Non-pigmented ciliary epithelial cell (primary cell): ENCODE measurements at places on chromosomes 11 and 22.

GRCh38 chr11:114787126-114787525, 108.8 kb downstream of the NXPE2 start:
- no peak for DNase-seq

- no peak for DNase-seq
Measured at GRCh38 chr22:19398652-19399051, 32.9 kb downstream of the HIRA start.

DNA sequence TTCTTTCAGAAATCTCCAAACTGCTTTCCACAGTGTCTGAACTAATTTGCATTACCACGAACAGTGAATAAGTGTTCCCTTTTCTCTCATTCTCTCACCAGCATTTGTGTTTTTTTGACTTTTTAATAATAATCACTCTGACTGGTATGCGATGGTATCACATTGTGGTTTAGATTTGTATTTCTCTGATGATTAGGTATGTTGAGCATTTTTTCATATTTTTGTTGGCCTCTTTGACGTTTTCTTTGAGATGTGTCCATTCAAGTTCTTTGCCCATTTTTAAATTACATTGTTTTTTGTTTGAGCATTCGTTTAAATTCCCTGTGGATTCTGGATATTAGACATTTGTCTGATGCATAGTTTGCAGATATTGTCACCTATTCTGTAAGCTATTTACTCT, 1639.6 kb upstream of the TENM4 start:
- DNase-seq = peak; percentile 6

- no peak for DNase-seq
Measured at GRCh38 chr11:94150704-94151685, 22.4 kb downstream of the PANX1 start.

- peak; percentile 26 for DNase-seq
Measured at GRCh38 chr11:61075891-61076290, 26.4 kb upstream of the CD5 start.

GRCh38 chr11:128477811-128478210, 109.5 kb downstream of the ETS1 start:
- no peak for DNase-seq

DNA sequence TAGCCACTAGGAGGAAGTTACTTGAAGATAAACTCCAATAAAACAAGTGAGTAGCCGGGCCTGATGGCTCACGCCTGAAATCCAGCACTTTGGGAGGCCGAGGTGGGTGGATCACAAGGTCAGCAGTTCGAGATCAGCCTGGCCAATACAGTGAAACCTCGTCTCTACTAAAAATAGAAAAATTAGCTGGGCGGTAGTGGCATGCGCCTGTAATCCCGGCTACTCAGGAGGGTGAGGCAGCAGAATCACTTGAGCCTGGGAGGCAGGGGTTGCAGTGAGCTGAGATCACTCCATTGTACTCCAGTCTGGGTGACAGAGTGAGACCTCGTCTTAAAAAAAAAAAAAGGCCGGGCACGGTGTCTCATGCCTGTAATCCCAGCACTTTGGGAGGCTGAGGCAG, 34.0 kb upstream of the CLPB start:
- DNase-seq = no peak

GRCh38 chr22:41642331-41643110, 21.4 kb downstream of the XRCC6 start:
- no peak for DNase-seq

DNA sequence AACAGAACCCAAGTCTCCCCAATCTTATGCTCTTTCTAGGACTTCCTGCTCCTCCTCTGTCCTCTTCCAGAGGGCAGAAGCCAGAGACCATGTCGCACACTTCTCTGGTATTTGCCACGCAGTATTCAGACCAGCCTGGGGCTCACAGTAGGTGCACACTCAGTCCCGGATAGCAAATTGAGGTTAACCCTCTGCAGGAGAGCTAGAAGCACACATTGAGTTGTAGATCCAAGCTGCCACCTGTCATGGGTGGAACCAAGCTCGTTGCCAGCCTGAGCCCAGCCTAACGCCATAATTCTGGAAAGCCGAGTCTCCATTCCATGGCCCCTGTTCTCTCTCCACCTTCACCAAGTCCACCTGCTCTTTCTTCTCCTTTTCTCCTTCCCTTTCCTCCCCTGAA, 562.1 kb downstream of the BUD13 start:
- DNase-seq = no peak

- DNase-seq = no peak
Measured at GRCh38 chr11:2094354-2095197, 44.6 kb downstream of the IGF2 start.

- no peak for DNase-seq
Measured at GRCh38 chr11:10476927-10477689, 22.0 kb downstream of the AMPD3 start.

GRCh38 chr11:105189581-105189980, 50.0 kb upstream of the CARD18 start:
- no peak for DNase-seq

DNA sequence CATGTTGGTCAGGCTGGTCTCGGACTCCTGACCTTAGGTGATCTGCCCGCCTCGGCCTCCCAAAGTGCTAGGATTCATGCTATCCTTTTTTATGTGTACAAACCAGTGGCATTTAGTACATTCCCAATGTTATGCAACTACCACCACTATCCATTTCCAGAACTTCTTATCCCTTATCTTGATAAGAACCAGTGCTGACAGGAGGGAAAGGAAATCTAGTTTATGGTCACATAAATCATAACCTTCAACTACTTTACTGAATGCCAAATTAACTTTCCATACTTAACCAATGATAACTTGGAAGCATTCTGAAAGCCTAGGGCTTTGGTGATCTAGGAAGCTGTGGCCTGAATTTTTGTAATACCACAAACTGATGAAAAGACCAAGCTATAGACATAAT, 170.4 kb downstream of the SWAP70 start:
- no peak for DNase-seq

- DNase-seq = no peak
Measured at GRCh38 chr11:6457581-6458320, 16.0 kb downstream of the TRIM3 start.

GRCh38 chr22:35315855-35316745, 16.4 kb downstream of the TOM1 start:
- no peak for DNase-seq

GRCh38 chr11:111299101-111300026, 1.0 kb downstream of the POU2AF3 start:
- DNase-seq = no peak

DNA sequence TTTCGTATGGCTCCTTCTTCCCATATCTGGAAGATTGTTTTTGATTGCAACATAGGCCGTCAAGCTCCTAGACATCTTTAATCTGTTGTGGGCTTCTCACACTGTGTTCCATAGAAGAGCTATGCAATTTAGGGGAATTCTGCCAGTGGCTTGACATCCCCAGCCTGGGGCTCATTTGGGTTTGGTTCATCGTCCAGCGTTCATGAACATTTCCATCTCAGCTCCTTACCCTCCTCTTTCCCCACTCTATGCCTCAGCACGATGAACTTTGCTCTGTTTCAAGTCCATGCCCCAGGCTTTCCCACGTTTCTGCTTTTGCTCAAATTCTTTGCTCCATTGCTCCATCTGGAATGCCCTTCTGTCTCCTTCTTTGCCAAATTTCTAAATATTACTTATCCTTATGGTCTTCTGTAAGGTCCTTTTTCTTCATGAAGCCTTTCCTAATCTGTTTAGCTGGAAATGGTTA, 26.1 kb upstream of the CLMP start:
- no peak for DNase-seq
